NCI-H1048 (cell line): ENCODE measurements at places on chromosomes 16 and 17.

GRCh38 chr17:50308666-50309065, 34.4 kb downstream of the TMEM92 start:
- no peak for DNase-seq

GRCh38 chr17:61007980-61008379, 330.3 kb downstream of the BCAS3 start:
- DNase-seq: no peak

- no peak for DNase-seq
Observed at GRCh38 chr16:27258241-27258734, 10.3 kb downstream of the NSMCE1 start.

DNA sequence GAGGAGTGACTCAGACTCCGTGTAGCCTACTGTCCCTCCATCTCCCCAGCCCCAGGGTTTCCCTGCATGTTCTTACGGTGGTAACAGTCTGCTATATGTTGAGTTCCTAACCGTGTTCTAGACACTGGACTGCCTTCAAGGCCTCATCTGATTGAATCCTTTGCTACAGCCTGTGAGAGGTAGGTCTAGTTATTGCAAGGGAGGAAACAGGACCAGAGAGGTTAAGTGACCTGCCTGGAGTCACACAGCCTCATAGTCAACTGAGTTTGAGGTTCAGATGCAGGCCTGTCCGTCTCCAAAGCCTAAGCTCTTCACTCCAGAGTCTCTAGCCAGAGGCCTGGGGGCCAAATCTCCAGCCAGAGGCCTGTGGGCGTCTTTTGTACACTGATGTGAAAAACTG, 98.0 kb downstream of the SDR42E1 start:
- DNase-seq: no peak

- DNase-seq: no peak
Observed at GRCh38 chr16:54123766-54124165, 162.8 kb downstream of the IRX3 start.

- DNase-seq: no peak
Observed at GRCh38 chr17:17433000-17433703, 43.6 kb upstream of the MED9 start.

DNA sequence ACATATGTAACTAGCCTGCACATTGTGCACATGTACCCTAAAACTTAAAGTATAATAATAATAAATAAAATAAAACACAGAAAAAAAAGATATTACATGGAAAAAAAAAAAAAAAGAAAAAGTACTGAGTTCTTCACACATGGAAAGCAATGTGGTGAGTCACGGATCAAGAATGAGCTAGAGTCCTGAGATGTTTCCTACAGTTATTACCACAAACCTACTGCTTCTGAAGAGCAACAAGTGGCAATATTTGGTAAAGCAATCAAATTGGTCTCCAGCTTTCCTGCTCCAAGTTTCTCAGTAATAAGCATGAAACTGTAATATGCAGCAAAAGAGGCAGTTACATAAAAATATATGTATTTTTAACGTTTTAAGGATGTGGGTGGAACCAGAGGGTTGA, 223.3 kb upstream of the SALL1 start:
- DNase-seq: no peak

- DNase-seq: no peak
Observed at GRCh38 chr16:7391694-7392093, 59.0 kb downstream of the RBFOX1 start.

- no peak for DNase-seq
Observed at GRCh38 chr17:13776027-13776551, 174.4 kb upstream of the HS3ST3A1 start.

- DNase-seq: no peak
Observed at GRCh38 chr17:50781167-50781566, 13.8 kb upstream of the ANKRD40CL start.

GRCh38 chr16:54808890-54809289, 121.8 kb upstream of the IRX5 start:
- DNase-seq: no peak

DNA sequence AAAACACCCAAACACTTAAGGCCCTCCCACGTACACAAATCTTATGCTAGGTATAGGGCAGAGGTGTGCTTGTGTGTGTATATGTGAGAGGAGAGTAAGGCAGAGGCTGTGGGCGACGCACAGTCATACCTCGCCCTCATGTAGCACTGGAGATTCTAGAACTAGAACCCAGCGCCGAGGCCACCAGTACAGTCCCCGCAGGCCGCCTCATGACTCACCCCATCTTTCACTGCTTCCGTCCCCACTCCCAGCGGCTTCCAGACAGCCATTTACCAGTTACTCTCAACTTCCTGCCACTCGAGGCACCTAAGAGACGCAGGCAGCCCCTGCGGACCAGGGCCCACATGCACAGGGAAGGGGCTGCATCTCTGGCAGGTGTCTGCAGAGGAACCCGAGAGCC, 23.2 kb upstream of the CYTH1 start:
- no peak for DNase-seq

- no peak for DNase-seq
Observed at GRCh38 chr17:81171941-81172340, 5.9 kb upstream of the AATK start.

- no peak for DNase-seq
Observed at GRCh38 chr17:67679721-67680120, 38.0 kb upstream of the NOL11 start.
